ENCODE measurements at places on chromosomes 16 and 17. TPM values are rescaled to one million over a fixed set of nuclear protein-coding genes. Genes with fewer than 3 reads are reported as not detected.
A peak's percentile ranks its signal among the peaks of the same experiment; 100 is the strongest.

Gene PRSS8
- 0.10 TPM for total RNA-seq

Gene ZNF205
- 19.3 TPM for total RNA-seq

Gene KRT31
- total RNA-seq, result 0.11 TPM

Gene MYH13
- total RNA-seq, result not detected

Gene GUCY2D
- 0.10 TPM for total RNA-seq

Gene C16orf89
- 48.6 TPM for total RNA-seq

Gene CDRT15
- total RNA-seq, result not detected

Gene CNGB1
- 2.1 TPM for total RNA-seq

Gene PPP1R1B
- 16.5 TPM for total RNA-seq

DNA sequence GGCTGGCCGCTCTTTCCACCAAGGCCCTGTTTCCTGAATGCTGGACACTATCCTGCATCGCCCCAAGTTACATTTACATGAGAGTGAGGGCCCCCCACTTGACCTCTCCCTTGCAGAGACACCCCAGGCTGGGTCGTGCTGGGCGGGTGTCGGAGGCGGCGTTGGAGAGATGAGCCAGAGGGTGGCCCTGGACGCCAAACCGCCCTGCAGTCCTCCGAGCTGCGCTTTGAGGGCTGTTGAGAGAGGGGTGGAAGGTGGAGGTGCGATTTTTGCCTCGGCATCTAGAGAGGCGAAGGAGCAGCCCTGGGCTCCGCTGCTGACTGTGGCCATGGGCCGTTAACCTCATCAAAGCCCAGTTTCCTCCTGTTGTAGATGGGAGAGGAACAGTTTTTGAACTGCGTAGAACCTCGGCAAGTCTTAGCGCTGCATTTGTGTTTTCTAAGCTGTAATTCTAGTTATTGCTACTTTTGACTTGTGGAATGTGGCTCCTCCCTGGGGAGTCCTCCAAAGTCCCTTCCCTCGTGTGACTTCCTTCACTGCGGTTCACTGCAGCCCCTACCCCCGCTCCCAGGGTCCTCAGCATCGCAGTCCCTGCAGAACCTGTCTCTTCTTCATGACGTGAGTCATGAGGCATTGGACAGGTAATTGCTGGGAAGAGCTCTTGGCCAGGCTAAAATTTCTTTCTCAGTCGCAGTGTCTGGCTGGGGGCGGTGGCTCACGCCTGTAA, 986 bp upstream of the ELOB start:
- H3K27me3 ChIP-seq, result peaks cover 3% of the 10 kb centered on the region
- DNase-seq, result no peak
- H3K36me3 ChIP-seq, result peaks cover 24% of the 10 kb centered on the region
- H3K4me3 ChIP-seq, result peak overlapping the region; percentile 89

- H3K4me1 ChIP-seq, result peaks cover 15% of the 10 kb centered on the region
- no peak overlapping the region for H3K4me3 ChIP-seq
- no peak overlapping the region for H3K27ac ChIP-seq
- no peaks in the 10 kb centered on the region for H3K27me3 ChIP-seq
- no peaks in the 10 kb centered on the region for H3K36me3 ChIP-seq
- no peak for DNase-seq
Measured at GRCh38 chr16:84726669-84727467, 27.1 kb downstream of the USP10 start.

GRCh38 chr16:83826146-83826913, 18.6 kb downstream of the HSBP1 start:
- no peak overlapping the region for H3K4me3 ChIP-seq
- H3K36me3 ChIP-seq, result peaks cover 4% of the 10 kb centered on the region
- no peak overlapping the region for H3K27ac ChIP-seq
- no peaks in the 10 kb centered on the region for H3K4me1 ChIP-seq
- H3K27me3 ChIP-seq, result no peaks in the 10 kb centered on the region

- H3K4me3 ChIP-seq, result no peak within 1 kb of the TSS
- no peak for DNase-seq
- peaks cover 3% of the 10 kb centered on the region for H3K4me1 ChIP-seq
- no peak within 1 kb of the TSS for H3K27ac ChIP-seq
- H3K27me3 ChIP-seq, result no peaks in the 10 kb centered on the region
- no peaks in the 10 kb centered on the region for H3K36me3 ChIP-seq
Measured at GRCh38 chr17:74531231-74531761, at the start of gene CD300LB. Gene CD300LB (minus strand): TSS chr17:74531475. CDS start chr17:74531350, 125 bp downstream.

DNA sequence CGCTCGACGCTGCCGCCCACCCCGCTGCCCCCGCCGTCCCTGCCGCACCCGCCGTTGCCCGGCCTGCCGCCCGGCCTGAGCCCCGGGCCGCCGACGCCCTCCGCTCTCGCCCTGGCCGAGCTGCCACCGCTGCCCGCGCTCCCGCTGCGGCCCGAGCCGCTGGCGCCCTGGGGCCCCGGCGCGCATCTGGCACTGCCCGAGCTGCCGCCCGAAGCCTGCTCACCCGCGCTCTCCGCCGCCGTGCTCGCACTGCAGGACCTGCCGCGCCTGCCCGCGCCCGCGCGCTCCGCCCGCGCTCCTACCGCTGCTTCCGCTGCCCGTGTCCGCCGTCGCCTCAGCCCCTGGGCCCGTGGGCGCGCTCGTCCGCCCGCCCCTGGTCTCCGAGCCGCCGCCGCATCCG, 8.4 kb upstream of the CLDN9 start:
- no peak for DNase-seq
- H3K27me3 ChIP-seq, result peaks cover 59% of the 10 kb centered on the region
- peaks cover 13% of the 10 kb centered on the region for H3K4me1 ChIP-seq
- H3K36me3 ChIP-seq, result no peaks in the 10 kb centered on the region
- H3K27ac ChIP-seq, result no peak overlapping the region

DNA sequence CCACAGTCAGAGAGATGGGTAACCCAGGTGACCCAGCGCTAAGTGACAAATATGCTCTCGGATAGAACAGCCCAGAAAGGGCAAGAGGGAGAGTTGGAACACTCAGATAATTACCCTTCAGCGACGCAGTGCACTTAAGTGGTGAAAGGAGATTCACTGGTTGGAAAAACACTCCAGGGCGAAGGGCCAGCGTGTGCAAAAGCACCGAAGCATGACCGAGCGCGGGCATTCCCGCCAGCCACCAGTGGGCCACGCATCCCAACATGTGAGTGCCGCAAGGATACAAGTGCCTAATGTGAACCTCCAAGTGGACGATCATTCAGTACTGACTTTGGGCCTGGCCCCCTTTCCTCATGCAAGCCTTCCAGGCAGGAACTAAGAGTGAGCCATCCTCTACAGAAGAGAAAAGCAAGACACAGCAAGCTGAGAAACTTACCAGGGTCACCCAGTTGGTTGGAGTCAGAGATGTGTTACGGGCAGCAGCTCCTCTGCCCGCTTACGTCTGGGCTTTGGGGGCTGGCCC, 258.4 kb downstream of the C16orf95 start:
- no peak overlapping the region for H3K4me3 ChIP-seq
- no peak for DNase-seq
- no peaks in the 10 kb centered on the region for H3K36me3 ChIP-seq
- no peak overlapping the region for H3K27ac ChIP-seq

DNA sequence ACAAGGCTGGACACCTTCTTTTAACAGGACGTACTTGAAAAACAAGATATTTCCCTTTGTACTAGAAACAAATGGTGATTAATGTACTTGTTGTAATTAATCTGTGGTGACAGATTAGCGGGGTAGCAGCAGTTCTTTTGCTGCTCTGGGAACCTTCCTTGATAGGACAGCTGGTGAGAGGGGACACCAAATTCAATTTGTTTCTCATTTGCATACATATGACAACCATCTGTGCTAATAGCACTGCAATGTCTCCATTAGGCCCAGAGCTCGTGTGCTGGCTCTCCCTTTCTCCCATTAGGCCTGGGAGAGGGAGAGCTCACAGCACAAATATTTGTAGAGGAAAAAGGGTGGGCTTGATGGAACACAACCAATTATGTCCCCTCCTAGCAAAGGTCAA, 221.0 kb upstream of the HS3ST3A1 start:
- H3K4me3 ChIP-seq, result no peak overlapping the region
- no peaks in the 10 kb centered on the region for H3K36me3 ChIP-seq
- no peaks in the 10 kb centered on the region for H3K27me3 ChIP-seq
- H3K4me1 ChIP-seq, result no peaks in the 10 kb centered on the region
- DNase-seq, result peak; percentile 11
